Activated gamma-delta T cell treated with anti-CD3 and anti-CD28 coated beads, Interleukin-2, amount 50 U/mL, for 16 hours (primary cell): ENCODE measurements at places on chromosomes 6 and 20.

DNA sequence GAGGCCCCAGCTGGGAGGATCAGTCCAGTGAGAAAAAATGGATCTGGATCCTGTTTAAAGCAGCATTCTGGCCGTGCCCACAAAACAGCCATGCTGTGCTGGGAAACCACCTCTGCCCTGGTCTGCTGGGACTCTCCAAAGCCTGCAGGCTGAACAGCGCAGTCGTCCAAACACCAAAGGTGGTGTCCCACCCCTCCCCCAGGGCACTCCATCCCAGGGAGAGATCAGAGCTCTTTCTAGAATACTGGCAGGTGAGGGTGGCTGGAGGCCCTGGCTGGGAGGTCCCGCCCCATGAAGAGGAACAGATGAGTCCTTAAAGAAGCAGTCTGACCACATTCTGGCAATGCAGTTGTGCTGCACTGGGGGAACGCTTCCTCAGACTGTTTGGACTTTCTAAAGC is 84.6 kb downstream of the MRAP2 start:
- DNase-seq: no peak

DNA sequence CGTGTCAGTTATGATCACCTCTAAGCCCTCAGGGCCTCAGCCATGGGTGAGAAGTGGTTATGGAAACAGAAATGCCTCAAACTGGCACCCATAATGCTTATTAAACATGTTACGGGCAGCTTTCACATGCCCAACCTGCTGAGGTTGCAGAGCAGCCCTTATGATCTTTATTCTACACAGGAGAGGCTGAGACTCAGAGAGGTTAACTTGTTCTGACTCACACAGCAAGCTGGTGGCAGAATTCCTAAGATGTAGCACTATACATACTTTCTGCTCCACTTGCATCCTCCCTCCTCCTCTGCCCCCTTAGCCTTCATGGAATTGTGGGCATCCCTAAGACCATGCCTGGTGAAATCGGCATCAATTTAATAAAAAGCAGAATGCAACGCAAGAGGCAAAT is 34.7 kb upstream of the IGF2R start:
- DNase-seq: no peak

DNA sequence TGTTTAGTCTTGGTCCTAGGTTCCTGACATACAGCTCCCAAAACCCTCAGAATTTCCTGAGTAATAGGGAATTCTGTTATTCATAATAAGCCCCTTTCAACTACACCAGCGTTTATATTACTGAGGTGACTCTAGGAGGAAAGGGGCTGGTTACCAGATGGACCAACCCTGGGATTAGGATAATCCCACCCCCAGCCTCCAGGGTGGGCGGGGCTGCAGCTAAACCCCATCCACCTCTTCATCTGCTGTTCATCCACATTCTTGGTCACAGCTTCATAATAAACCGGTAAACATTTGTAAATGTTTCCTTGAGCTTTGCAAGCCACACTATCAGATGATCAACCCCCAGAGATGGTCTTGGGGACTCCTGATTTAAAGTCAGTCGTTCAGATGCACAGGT is 38.3 kb downstream of the NINL start:
- no peak for DNase-seq

GRCh38 chr20:5658912-5659345 is 91.3 kb upstream of the SHLD1 start:
- DNase-seq: peak; percentile 3
